ENCODE measurements at places on chromosomes 7 and 10.

- no peak for DNase-seq
These were observed 318.4 kb downstream of the GLRX3 start for GRCh38 chr10:130454543-130455000.

- no peak for DNase-seq
These were observed 1.4 kb downstream of the SMO start for GRCh38 chr7:129189661-129190310.

GRCh38 chr10:78905957-78906308 lies 162.8 kb upstream of the ZMIZ1 start:
- no peak for DNase-seq

DNA sequence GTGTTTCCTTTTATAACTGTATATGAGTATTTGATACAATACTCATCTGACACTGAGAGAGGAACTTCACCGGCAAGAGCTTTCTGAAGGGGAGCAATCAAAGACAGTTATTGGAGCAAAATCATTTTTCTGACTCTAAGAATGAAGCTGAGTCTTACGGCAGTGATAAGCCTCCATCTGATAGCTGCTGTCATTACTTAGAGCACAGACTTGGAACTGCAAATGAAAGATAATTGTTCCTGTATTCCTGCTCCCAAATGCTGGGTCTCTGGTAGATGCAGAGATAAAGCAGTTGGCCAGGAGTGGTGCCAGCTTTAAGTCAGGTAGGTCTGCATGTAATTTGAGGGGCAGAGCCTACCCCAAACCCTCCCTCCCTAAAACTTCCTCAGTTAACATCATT lies 2.3 kb upstream of the PALS2 start:
- no peak for DNase-seq

GRCh38 chr10:103636492-103636891 lies 143.0 kb downstream of the NEURL1 start:
- DNase-seq: no peak

DNA sequence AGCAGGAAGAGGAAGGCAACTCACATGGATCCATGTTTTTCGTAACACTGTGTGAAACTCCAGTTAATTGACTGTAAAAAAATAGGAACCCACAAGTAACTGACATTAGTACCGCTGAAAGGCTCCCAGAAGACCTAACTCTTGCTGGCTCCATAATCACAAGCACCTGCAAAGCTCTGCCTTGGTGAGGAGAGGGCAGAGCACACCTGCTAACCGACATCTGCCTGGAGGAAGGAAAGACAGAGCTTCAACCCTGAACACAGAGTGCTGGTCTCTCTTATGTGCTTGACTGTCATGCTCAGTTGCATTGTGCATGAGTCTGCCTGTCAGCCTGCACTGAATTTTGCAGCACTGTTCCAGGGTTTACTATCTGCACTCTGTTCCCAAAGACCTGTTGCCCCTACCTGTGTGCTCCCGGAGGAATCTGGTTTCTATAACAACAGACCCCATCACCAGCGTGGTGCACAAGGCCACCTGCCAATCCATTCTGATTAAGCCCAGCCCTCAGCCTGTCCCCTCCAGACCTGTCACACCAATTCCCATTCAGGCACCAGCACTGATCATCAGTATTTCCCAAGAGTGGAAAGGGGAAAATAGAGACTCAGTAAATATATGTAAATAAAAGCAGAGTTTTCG lies 63.1 kb upstream of the ANKRD1 start:
- DNase-seq: no peak

DNA sequence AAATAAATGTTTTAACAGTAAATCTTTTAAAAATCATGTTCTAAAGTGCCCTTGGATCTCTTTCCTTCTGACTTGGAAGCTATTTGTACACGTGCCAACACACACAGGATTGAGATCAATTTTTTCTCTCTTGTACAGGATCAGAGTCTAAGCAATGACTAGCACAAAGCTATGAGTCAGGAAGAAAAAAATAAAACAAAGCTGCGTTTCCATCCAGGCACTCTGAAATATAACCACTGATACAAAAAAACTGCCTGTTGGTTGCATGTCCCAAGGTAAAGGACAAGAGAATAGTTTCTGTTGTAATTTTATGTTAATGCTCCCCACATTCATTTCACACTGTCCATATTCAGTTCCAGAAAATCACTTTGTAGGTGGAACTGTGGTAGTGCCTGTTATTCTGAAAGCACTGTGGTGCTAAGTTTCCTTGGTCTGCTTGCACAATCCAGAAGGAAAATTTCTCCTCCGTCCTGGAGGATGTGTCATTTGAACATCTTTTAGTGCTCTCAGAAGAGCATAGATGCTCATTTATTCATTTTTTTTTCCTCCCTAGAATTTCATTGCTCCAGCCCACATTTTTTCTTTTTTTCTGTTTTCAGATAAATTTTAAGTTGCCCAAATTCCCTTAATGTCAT lies 113.4 kb downstream of the PLXDC2 start:
- no peak for DNase-seq

DNA sequence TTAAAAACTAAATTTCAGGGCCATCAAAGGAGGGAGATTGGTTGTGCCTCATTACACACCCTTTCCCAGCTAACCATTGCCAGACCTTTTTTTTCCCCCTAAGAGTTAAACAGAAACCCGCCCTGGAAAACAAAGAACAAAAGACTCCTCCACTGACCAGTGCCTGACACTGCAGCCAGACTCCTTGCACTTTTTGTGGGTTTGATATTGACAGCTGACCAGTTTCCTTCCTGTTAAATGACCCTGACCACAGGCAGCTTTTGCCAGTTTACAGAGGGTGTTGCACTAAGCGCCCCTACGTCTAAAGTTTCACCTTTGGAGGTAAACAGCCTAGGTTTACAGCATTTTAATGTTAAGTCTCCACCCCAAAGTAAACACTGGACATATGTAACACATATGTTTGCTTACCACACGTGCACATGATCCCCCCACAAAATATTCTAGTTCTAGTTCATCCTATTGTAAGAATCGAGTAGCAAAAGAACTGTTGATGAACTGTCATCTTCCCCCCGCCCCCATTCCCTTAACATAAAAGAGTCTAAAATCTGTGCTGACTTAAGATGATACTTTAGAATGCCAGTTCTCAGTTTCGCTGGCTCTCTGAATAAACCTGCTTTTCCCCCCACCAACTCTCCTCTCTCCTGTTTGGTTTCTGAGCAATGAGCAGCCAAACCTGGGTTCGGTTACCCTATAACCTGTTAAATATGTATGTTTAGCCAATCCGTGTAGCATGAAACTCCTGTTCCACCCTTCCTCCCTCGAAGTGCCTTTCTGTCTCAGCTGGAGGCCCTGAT lies 38.0 kb downstream of the FOXI2 start:
- no peak for DNase-seq

- DNase-seq: no peak
These were observed 90.2 kb downstream of the IPMK start for GRCh38 chr10:58177362-58177947.

GRCh38 chr10:133088956-133089800 lies 1.5 kb downstream of the ADGRA1 start:
- DNase-seq: no peak

- DNase-seq: no peak
These were observed 287.6 kb downstream of the BMPER start for GRCh38 chr7:34192906-34193305.

- no peak for DNase-seq
These were observed 11.0 kb upstream of the DNTT start for GRCh38 chr10:96292971-96293920.

DNA sequence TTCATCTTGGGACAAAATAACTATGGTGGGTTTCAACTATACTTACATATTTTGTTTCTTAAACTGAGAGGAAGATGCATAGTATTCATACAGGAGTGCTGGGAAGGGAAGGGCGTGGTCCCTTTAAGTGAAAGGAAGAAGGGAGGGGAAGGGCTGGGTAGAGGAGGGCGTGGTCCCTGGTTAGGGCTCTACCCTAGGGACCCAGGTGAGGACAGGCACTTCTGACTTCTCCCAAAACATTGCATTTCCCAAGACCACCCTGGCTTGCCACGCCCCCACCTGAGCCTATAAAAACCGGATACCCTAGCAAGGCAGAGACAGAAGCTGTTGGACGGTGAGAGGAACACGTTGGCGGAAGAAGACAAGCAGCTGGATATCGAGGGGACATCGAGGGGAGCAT lies 157.6 kb upstream of the PLXNA4 start:
- no peak for DNase-seq

DNA sequence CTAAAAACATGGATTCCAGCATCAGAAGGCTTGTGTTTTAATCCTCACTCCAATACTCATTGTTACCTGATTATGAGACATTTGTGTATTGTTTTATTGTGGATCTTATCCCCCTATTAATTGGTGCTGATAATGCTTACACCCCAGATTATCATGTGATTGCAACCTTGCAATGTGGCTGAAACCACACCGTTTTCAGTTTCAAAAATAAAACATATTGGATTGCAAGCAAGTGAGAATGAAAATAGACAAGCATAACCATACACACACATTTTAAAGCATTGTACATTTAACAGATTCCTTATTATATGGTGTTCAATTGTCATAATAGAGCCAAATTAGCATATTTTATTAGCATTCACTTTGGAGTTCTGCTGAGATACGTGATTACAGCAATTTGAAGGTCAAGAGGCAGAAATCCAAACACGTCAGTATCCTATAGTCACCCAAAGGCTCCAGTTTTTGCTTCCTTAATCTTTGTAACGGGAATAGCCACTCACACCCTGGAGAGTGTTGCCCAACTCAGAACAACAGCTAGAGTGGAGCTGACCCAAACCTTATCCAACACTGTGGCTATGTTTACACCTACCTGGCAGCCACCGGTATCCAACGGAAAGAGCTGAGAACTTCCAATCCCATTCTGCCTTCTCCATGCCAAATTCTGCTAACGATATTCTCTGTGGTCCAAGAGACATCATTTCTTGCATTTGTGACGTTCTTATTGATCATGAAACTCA lies 317.1 kb upstream of the KLF6 start:
- no peak for DNase-seq
